Substantia nigra (tissue), 51 donors: ENCODE measurements at places on chromosomes 12 and 14.
A peak's percentile ranks its signal among the peaks of the same experiment; 100 is the strongest.

DNA sequence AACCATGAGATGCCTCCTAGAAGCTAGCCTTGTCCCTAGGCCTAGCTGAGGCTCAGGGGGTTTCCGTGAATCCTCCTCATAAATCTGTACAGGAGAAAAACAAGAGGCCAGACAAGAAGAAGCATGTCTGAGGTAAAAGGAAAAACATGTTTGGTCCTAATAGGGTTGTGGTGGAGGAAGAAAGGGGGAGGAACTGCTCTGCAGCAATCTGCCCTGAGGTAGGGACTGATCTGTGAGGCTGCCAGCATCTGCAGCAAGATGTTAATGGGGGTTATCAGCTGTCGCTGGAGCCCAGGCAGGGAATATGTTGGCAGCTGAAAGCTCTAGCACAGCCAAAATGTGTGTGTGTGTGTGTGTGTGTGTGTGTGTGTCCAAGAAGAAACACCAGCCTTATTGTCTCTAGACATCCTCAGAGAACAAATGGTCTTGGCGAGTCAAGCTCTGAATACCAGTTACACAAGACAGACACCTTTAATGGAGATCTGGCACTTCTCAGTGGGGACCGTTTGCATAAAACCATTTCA lies 218.5 kb downstream of the NUAK1 start:
- no peak for DNase-seq

- no peak for DNase-seq
Measured at GRCh38 chr12:52049286-52049685, 2.0 kb upstream of the NR4A1 start.

- no peak for DNase-seq
Measured at GRCh38 chr12:105476616-105477015, 146.1 kb downstream of the C12orf75 start.

DNA sequence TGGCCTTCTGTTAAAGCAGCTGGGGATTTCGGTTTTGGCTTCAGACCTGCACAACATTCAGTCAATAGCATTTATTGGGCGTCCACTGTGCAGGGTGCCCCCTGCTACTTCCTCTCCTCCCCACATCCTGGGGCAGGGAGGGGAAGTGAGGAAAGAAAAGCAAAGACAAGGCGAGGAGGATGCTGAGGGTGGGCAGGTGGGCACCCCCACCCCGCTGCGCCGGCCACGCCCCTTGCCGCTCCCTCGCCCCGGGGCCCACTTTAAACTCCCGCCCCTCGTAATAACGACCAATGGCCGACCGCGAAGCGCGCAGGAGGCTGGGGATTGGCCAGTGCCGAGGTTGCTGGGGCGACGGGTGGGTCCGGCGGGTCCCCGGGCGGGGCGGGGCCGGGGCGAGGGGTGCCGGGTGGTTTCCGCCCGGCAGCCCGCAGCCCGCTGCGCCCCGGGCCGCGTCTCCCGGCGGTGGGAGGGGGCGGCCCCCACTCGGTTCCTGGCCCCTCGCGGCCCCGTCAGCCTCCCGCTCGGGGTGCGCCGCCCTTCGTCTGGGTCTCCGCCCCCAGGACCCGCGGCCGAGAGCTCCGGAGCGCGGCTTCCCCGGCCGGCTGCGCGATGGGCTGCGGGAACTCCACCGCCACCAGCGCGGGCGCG lies at the start of gene C12orf75:
Gene C12orf75 (plus strand): TSS at position 409 of the 648 bp plus-strand sequence. CDS start 201 bp downstream, at position 610.
- DNase-seq = peak; percentile 49

DNA sequence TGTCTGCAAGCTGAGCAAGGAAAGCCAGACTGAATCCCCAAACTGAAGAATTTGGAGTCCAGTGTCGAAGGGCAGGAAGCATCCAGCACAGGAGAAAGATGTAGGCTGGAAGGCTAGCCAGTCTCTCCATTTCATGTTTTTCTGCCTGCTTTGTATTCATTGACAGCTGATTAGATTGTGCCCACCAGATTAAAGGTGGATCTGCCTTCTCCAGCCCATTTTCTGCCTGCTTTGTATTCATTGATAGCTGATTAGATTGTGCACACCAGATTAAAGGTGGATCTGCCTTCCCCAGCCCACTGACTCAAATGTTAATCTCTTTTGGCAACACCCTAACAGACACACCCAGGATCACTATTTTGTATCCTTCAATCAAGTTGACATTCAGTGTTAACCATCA lies 85.3 kb downstream of the PLBD1 start:
- no peak for DNase-seq

DNA sequence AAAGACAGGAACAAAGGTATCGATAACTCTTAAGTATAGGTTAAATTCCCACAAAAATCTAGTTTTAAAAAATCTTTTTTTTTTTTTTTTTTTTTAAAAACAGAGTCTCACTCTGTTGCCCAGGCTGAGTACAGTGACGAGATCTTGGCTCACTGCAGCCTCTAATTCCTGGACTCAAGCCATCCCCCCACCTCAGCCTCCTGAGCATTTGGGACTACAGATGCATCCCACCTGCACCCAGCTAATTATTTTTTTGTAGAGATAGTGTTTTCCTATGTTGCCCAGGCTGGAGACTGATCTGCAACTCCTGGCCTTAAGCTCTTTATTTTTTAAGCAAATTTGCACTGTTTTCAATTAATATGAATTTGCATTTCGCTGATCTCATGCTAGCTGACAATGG lies 9.8 kb downstream of the PSEN1 start:
- no peak for DNase-seq

GRCh38 chr12:89212339-89212771 lies 139.9 kb downstream of the DUSP6 start:
- no peak for DNase-seq

- no peak for DNase-seq
Measured at GRCh38 chr14:65211341-65211987, 109.1 kb upstream of the MAX start.

DNA sequence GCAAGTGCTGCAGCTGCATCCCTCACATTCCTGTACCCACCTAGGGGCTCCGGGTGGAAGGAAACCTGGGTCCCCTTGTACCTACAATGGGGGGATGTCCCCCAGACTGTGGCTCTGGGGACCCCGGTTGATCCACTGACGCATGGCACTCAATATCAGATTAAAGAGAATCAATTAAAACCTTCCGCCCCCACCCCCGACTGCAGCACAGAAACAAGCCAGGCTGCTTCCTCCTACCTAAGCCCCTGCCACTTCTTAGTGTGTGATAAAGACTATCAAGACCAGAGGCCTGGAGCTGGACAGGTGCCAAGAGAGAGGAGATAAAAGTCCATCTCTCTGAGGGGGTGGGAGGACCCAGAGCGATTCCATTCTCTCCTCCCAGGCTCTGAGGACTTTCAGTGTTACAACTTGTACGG lies 28.2 kb upstream of the RPLP0 start:
- no peak for DNase-seq

GRCh38 chr12:111503116-111503515 lies 96.0 kb downstream of the ATXN2 start:
- DNase-seq = no peak

GRCh38 chr12:131758016-131758739 lies 47.3 kb downstream of the SFSWAP start:
- no peak for DNase-seq

GRCh38 chr14:89207925-89208328 lies 209.1 kb downstream of the FOXN3 start:
- DNase-seq = no peak

DNA sequence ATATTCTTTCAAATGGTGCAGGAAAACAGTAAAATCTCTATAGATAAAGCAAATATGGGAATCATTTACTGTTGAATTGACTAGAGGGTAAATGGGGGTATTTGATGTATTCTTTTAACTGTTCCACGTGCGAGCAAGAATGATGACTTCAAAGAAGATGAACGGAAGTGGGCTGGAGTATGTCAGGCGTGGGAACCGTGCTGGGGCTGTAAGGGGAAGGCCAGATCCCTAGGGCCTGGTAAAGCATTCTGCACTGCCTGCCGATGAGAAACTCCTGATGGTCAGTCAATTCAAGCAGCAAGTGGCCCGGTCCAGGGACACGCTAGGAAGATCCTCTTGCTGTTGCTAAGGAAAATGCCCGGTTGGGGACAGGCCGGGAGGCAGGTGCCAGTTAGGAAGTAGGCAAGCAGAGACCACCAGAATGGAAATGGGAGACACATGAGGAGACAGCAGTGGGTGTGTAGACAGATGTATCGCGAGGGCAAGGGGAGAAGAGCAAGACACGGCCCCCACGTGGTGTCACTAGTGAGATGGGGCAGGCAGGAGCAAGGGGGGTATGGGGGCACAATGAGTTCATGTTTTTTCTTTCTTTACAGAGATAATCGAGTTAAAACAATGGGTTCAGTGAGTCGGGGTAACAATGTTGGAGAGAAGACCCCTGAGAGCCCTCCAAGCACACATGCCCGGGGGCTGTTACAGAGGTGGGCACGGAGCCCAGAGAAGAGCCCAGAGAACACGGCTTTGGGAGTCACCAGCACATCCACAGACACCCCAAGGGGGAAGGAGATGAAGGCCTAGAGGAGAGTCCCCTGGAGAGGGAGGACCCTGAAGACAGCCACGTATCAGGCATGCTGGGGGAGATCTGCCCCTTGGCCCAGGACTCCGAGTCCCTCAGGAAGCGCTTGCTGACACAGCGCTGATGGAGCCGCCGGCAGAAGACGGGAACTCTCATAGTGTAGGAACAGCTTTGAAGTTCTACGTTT lies 37.2 kb downstream of the FBXO21 start:
- DNase-seq = no peak

DNA sequence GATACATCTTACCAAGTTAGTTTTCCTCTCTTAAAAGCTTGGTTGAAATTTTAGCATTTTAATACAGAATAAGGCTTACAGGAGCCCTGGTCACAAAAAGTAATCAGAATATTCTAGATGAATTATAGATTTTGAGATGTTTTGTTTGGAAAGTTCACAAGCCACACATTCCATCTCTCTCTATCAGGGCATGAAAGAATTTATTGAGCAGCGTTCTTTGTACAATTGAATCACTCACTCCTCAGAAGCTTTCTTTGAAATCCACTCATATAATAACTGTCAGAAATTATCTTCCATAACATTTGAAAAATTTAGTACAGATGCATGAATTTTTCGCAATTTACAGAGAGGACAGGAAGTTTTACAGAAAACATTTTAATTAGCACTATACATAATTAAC lies 938.6 kb upstream of the MDGA2 start:
- no peak for DNase-seq

GRCh38 chr12:42744539-42745182 lies 155.1 kb upstream of the PRICKLE1 start:
- DNase-seq = no peak

DNA sequence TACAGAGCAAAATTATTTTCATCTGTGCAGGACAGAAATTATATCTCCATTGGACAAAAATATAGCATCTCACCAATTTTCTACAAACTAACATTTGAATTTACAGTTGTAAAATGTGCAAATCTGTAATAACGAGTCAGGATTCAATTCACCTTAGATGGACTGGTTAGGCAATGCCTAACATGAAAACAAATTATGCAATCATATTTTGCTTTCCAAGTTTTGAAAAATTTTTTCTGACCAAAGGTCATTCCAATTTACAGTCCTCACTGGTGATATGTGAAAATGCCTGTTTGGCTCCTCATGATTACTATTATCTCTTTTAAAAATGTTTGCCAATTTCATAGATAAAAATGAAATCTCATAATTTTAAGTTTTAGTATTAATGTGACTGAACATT lies 6.5 kb upstream of the CPM start:
- DNase-seq = no peak

- no peak for DNase-seq
Measured at GRCh38 chr12:77619425-77619824, 211.3 kb upstream of the NAV3 start.

DNA sequence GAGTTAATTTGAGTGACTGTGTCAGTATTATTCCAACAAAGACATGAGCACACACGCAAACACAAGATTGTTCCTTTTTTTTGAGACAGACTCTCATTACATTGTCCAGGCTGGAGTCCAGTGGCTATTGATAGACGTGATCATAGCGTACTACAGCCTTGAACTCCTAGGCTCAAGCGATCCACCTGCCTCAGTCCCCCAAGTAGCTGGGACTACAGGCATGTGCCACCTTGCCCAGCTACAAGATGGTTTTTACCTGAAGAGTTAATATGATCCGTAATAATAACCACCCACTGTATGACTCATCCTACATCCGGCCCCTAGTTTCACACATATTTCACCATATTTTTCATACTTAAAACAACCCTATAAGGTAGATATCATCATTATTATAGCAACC lies 26.8 kb downstream of the BCAT1 start:
- no peak for DNase-seq

DNA sequence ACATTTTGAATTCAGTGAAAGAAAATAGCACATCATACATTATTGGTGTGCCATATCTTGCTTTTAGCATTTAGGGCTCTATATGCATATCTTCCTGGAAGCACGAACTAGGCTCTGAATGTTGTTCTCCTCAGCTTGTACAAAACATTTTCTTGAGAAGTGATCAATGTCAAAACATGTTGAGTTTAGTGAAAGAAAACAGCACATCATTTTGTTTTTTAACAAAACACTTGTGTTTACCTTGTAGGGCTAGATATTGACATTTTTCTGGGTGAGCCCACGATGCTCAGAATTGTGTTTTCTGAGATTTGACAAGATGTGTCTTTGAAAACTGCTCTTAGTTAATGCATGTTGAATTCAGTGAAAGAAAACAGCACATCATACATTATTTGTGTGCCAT lies 81.0 kb downstream of the ASCL4 start:
- no peak for DNase-seq

DNA sequence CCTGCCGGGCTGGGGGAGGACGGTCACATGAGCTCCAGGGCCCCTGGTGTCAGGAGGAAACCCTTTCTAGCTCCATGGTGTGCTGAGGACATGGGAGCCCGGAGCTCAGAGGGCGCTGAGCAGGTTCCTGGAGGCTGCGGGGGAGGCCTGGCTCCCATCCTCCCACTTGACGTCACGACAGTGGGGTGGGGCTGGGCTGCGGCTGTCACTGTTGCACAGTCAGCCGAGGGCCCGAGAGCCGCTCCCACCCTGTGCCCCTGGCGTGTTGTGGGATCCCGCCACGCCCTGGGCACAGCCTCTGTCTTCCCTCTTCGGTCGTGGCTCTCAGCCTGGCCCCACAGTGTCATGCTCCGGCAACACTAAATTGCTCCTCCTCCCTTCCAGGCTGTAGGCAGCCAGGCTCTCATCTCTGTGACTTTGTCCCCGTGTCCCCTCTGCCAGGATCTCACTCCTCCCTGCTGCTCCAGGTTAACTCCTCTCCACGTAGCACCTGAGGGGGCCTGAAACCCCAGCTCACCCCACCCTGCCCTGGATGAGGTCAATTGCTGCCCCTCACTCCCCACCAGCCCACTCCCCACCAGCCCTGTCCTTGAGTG lies 33.0 kb downstream of the BEGAIN start:
- DNase-seq = no peak

DNA sequence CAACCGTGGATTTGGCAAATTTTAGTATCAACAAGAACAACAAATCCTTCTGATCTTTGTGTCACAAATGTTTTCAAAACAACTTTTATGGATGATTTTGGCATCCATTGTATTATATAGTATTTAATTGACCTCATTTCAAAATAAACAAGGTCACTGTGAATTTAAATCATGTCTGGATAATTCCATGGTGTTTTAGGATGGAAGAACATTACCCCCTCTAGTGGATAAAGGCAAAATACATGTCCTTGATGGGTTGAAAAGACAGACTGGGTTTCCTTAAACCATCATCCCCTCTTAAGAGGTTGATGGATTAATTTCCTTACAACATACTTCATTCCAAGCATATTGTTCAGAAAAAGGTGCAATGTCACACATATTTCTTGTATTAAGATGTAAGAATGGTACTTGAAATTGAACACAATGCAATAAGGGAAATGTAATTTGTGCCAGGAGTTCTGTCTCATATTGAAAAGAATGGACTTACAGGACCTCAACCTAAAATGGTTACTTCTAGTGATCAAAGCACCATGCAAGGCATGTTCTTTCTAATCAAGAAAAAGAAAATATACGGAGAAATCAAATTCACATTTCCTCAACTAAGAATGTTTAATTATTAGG lies 352.0 kb downstream of the BCAT1 start:
- DNase-seq = no peak

- DNase-seq = no peak
Measured at GRCh38 chr14:73602994-73603393, 9.3 kb upstream of the ACOT6 start.
